ENCODE measurements at places on chromosomes 1 and 21. TPM values are rescaled to one million over a fixed set of nuclear protein-coding genes. Genes with fewer than 3 reads are reported as not detected.

- DNase-seq = no peak
These were observed 16.1 kb downstream of the USP1 start for GRCh38 chr1:62452951-62453350.

DNA sequence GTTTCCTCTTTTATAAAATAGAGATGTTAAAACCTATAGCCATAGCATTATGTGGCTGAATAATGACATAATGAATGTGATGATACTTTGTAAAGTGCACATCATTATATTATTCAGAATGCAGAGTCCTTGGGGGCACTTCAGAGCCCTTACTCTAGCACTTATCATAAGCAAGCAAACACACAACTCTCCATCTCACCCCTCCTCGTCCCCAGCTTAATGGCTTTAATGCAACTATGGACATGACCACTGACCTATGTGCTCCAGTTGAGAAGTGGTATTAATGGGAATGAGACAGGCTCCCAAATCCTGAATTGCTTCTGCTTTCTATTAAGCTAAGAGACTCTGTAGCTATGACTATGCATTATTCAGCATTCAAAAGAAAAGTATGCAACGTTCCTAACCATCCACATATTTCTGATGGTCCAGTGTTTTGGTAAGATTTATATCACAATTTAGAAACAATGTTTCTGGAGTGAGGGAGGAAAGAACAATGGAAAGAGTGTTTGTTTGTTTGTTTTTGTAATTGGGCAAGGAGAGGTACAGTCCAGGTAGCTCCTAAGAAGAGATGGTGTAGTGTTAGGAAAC lies 194.0 kb upstream of the PLXNA2 start:
- DNase-seq = no peak

GRCh38 chr1:218347723-218348627 lies 2.8 kb downstream of the TGFB2 start:
- DNase-seq = no peak

Gene ATF6
- total RNA-seq = 31.0 TPM

Gene ATP1A4
- 0.31 TPM for total RNA-seq

DNA sequence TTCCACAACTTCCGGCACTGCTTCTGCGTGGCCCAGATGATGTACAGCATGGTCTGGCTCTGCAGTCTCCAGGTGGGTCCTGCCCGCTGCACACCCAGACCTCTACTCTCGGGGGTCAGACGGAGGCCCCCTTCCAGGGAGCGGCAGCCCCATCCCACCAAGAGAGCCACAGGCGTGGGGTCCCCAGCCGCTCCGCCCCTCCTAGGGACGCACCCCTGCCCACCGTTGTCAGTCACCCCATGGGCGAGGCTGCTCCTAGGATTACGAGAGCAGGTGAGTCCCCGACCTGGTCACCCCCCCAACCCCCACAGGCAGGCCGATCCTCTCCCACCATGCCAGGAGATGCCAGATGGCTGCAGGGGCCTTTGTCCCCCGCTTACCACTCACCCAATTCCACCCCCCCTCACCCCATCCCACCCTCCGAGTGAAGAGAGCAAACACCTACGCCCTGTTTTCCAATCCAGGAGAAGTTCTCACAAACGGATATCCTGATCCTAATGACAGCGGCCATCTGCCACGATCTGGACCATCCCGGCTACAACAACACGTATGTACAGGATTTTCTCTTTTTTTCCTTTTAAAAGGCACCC lies 107.0 kb downstream of the PDE9A start:
- DNase-seq = no peak
